ENCODE measurements at places on chromosomes 4 and X. TPM values are rescaled to one million over a fixed set of nuclear protein-coding genes. Genes with fewer than 3 reads are reported as not detected.

- no peaks in the 10 kb centered on the region for H3K4me1 ChIP-seq
- no peak overlapping the region for H3K4me3 ChIP-seq
- no peaks in the 10 kb centered on the region for H3K36me3 ChIP-seq
Observed at GRCh38 chrX:123749643-123750042, 16.8 kb upstream of the THOC2 start.

GRCh38 chr4:161767116-161767515, 396.7 kb downstream of the FSTL5 start:
- no peaks in the 10 kb centered on the region for H3K36me3 ChIP-seq
- no peak for DNase-seq
- H3K27ac ChIP-seq, result no peak overlapping the region
- H3K27me3 ChIP-seq, result no peaks in the 10 kb centered on the region
- H3K4me3 ChIP-seq, result no peak overlapping the region

FRG2 gene
- total RNA-seq, result not detected

GRCh38 chr4:47646372-47646771, 161.3 kb downstream of the ATP10D start:
- DNase-seq, result no peak
- no peaks in the 10 kb centered on the region for H3K36me3 ChIP-seq
- no peak overlapping the region for H3K27ac ChIP-seq
- no peaks in the 10 kb centered on the region for H3K27me3 ChIP-seq
- no peaks in the 10 kb centered on the region for H3K4me1 ChIP-seq

DNA sequence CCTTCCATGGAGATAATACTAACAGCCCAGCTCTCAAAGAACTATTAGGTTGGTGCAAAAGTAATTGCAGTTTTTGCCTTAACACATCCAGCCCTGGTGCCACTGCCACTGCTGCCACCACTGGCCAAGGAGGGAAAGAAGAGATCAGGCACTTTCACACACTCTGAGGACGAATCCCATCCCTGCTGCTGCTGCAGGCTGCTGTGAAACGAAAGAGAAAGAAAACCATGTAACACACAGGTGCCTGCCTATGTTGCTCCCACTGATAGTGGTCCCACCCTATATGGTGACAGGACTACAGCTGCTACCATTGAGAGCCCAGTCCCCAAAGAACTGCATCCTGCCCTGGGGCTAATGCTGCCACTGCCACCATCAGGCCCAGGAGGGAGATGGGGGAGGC, 35.1 kb downstream of the TMLHE start:
- H3K4me3 ChIP-seq, result no peak overlapping the region
- DNase-seq, result no peak
- no peak overlapping the region for H3K27ac ChIP-seq
- no peaks in the 10 kb centered on the region for H3K36me3 ChIP-seq

DNA sequence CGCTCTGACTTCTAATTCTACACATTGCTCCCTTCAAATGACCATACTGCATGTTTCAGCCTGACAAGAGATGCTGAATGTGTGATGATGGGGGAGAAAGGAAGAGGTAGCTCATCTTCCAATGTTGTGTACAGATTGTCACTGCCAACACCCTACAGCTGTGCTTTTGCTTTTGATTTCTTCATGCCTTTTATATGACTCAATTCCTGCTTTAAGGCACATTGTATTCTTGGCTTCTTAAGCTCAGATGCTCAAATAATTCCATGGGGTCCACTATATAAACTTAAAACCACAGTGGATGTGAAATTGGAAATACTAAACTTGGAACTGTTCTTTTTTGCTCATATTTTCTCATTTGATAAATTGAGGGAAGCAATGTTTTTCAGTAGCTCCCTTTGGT, 183.2 kb upstream of the WDFY3 start:
- no peaks in the 10 kb centered on the region for H3K36me3 ChIP-seq
- H3K4me1 ChIP-seq, result no peaks in the 10 kb centered on the region
- no peaks in the 10 kb centered on the region for H3K27me3 ChIP-seq
- no peak overlapping the region for H3K27ac ChIP-seq
- H3K4me3 ChIP-seq, result no peak overlapping the region

PPAT gene
- total RNA-seq, result 6.4 TPM

PDGFC gene
- total RNA-seq, result 35.7 TPM

- H3K27me3 ChIP-seq, result no peaks in the 10 kb centered on the region
- no peak overlapping the region for H3K27ac ChIP-seq
- H3K4me1 ChIP-seq, result peaks cover 5% of the 10 kb centered on the region
- no peaks in the 10 kb centered on the region for H3K36me3 ChIP-seq
- DNase-seq, result no peak
Observed at GRCh38 chrX:110125446-110126162, 122.7 kb downstream of the TMEM164 start.

RASSF6 gene
- total RNA-seq, result 2.2 TPM

CENPE gene
- 6.1 TPM for total RNA-seq

GC gene
- not detected for total RNA-seq

DNA sequence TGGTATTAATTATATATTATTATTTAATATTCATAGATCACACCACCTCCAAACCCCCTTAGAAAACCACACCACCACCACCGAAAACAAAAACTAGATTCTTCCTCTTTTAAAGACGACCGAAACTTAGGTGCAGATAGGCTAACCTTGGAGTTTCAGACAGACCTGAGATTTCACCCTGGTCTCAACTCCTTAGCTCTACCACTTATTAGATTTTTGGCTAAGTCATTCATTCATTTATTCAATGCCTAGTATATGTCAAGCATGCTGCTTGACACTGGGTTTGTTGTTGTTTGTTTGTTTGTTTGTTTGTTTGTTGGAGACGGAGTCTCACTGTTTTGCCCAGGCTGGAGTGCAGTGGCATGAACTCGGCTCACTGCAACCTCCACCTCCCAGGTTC, 9.5 kb upstream of the BMP2K start:
- H3K36me3 ChIP-seq, result no peaks in the 10 kb centered on the region
- no peak overlapping the region for H3K27ac ChIP-seq
- no peak overlapping the region for H3K4me3 ChIP-seq
- H3K27me3 ChIP-seq, result no peaks in the 10 kb centered on the region
- H3K4me1 ChIP-seq, result no peaks in the 10 kb centered on the region
- DNase-seq, result no peak

GRCh38 chr4:30495251-30495650, 224.9 kb upstream of the PCDH7 start:
- H3K27me3 ChIP-seq, result no peaks in the 10 kb centered on the region
- no peak overlapping the region for H3K4me3 ChIP-seq
- H3K4me1 ChIP-seq, result no peaks in the 10 kb centered on the region
- no peaks in the 10 kb centered on the region for H3K36me3 ChIP-seq
- no peak for DNase-seq
- no peak overlapping the region for H3K27ac ChIP-seq
